Progenitor cell of endocrine pancreas (in vitro differentiated cells): ENCODE measurements at places on chromosomes 7 and 10.

DNA sequence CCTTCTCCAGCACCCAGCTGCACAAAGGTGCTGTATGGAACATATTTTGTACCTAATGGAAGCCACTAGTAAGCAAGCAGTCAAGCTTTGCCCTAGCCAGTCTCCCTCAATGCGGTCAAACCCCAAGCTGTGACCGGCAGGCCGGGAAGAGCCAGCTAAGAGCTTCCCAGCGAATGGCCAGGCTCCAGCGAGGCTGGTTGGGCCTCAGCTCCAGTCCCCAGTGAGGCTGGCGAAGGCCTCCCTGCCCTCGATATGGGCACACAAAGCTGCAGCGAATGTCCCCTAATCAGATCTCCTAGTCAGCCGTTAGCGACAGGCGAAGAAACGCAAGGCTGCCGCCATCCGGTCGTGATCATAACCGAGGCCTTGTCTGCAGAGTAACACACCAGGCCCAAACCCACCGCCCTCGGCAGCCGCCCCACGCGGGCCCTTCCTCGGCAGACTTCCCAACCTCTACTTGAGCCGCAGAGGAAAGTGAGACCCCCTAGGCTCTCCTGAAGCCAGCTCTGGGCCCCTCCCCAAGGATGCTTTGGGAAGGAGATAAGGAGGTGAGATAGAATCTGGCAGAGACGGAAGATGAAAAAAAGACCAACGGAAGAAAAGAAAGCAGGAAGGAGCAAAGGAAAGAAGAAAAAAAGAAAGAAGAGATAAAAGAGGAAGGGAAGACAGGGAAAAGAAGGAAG is 3.1 kb upstream of the HOXA9 start:
- no peak for DNase-seq

DNA sequence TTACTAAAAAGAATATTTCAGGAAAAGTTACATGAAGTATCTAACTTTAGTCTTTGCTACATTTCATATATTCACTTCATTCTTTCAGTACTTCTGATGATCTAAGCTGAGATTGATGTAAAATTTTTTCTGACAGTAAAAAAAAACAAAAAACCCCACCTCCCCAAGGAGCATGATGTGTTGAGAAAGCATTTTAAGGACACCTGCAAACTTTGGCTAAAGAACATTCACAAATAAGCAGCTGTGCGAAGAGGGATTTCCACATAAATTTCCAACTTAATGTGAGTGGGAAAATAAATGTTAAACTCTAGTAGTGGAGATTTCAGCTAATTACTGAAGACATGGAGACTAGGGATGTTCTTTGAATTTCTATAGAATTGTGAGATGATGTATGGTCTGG is 35.5 kb downstream of the DLD start:
- DNase-seq = no peak

- no peak for DNase-seq
Measured at GRCh38 chr10:70582793-70583668, 19.5 kb downstream of the PRF1 start.

- DNase-seq = no peak
Measured at GRCh38 chr10:123884907-123885381, 6.7 kb downstream of the CPXM2 start.

- DNase-seq = no peak
Measured at GRCh38 chr7:104962781-104963180, 51.2 kb upstream of the KMT2E start.

- no peak for DNase-seq
Measured at GRCh38 chr10:44352316-44353127, 32.4 kb downstream of the CXCL12 start.

DNA sequence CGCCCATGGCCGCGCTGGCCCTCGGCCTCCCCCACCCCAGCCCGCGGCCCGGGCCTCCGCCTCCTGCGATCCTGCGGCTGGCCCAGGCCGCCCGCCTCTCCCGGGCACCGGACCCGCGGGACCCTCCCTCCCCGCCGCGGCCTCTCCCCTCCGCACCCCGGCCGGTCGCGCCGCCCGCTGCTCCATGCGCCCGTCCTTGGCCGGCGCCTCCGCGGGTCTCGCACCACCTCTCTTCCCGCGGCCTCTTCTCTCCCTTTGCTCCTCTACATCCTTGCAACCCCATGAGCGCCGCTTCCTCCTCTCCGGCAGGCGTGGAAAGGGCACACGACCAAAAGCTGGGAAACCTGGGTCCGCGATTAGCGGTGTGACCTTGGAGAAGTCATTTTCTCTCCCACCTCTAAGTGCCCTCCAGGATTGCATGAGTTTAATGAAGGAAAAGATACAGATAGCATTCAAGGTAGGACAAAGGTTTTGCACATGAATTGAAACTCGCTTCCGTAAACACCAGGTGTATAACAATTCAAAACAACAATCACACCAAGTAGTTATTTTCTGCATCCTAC is 448 bp upstream of the SRPK2 start:
- no peak for DNase-seq

GRCh38 chr10:129694691-129695243 is 227.7 kb downstream of the MGMT start:
- DNase-seq = no peak

GRCh38 chr10:32692174-32692573 is 246.2 kb downstream of the CCDC7 start:
- no peak for DNase-seq

GRCh38 chr7:35848725-35849124 is 47.9 kb downstream of the SEPTIN7 start:
- no peak for DNase-seq

DNA sequence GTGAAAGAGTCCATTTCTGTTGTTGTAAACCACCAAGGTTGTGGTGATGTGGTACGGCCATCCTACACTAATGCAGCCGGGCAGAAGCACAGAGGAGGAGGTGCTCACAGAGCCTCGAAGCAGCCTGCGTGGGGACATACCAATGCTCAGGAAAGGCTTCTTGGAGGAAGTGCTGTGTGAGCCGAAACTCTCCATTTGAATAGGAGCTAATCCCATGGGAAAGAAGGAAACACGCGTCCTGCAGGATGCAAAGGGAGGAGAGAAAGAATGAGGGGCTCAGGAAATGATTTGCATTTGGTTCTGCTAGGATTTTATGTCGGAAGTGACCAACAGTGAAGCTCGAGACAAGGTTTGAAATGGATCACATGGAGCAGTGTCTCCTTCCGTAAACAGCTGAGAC is 477.9 kb upstream of the ANKRD30A start:
- no peak for DNase-seq
